ENCODE measurements at places on chromosomes 5 and 9. TPM values are rescaled to one million over a fixed set of nuclear protein-coding genes. Genes with fewer than 3 reads are reported as not detected.

The SLC1A3 gene
- 8.5 TPM for total RNA-seq

The TCERG1 gene
- 227 TPM for total RNA-seq

The TCF7 gene
- total RNA-seq = 0.73 TPM

The CATSPER3 gene
- total RNA-seq = not detected

The TAF11L5 gene
- not detected for total RNA-seq

DNA sequence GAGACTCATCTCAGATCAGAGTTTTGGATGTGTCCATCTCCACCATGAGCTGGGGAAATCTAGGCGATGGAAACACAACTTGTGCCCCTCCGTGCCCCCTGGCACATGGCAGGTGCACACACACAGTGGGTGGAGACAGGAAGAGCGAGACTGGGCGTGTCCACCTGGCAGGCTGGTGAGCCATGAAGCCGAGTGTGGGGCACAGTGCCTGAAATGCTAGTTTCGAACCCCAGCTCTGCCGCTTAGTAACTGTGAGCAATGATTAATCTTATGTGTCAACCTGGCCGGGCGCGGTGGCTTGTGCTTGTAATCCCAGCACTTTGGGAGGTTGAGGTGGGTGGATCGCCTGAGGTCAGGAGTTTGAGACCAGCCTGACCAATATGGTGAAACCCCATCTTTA is 80.8 kb upstream of the RNU6ATAC start:
- H3K4me3 ChIP-seq = no peak overlapping the region
- no peaks in the 10 kb centered on the region for H3K27me3 ChIP-seq
- no peak for DNase-seq

DNA sequence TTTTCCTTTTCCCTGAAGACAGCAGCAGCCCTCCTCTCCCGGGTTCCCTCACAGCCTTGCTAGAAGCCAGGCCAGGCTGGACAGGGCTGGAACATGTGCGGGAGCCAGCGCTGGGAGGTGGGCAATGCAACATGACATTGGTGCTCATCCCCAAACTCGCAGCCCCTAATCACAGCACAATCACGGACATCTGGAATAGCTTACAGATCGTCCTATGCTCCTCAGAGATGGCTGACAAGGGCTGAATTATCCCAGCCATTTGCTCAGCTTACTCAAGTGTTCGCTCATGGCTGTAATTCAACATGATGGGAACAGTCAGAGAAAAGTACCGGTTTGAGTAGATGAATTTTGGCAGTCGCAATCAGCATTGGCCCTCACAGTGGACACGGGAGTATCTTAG is 49.8 kb downstream of the FSTL4 start:
- H3K27ac ChIP-seq = no peak overlapping the region
- no peak for DNase-seq
- H3K4me1 ChIP-seq = no peaks in the 10 kb centered on the region

DNA sequence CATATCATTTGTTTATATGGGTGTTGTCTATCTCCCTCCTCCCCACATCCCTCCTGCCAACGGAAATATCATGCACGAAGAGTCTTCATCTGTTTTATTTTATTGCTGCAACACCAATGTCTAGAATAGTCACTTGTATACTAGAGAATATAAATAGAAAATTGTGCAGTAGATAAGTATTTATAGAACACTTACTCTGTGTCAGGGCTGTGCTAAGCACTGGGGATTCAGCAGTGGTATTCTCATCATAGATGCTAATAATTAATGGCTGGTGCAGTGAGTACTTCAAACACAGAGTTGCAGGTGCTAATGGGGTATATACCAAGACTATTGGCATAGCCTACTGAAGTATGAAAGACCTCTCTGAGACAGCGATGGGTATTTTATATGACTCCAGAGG is 353.5 kb upstream of the CDH6 start:
- H3K27me3 ChIP-seq = no peaks in the 10 kb centered on the region
- H3K27ac ChIP-seq = no peak overlapping the region
- H3K4me1 ChIP-seq = no peaks in the 10 kb centered on the region

Data from neural progenitor cell (in vitro differentiated cells).